ENCODE measurements at places on chromosomes 2 and 18.

DNA sequence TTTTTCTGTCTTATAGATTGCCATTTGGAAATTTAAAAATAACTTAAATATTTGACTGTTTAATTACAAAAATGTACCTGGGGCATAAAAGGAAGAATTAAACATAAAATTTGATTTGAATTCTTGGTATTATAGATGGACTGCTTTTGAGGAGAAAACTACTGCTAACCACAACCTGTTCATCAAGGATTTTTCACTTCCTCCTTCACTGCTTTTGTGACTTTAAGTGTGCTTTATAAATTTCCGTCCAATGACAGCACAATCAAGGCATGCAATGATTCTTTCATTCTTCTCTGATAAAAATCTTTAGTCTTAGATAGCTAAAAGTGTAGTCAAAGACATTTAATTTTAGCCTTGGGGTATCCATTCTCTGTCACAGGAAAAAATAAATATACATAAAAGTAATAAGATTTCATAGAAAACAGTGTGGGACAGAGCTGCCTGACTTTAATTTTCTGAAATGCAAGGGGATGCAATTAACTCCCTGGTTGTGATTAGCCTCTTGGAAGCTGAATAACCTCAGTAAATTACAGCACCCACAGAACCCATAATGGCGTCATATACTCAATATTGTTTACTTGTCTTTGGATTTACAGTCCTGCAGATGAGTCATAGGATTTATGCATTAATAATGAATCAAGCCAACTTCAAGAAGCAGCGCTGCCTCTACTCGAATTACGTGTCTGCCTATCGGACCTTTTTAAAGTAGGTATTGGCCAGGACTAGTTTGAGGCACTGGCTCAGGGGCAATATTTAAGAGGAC, 587.9 kb downstream of the NRXN1 start:
- no peak for DNase-seq

GRCh38 chr18:47120428-47120827, 29.9 kb downstream of the HDHD2 start:
- DNase-seq = no peak

GRCh38 chr18:67143028-67143427, 373.5 kb downstream of the DSEL start:
- DNase-seq = no peak

DNA sequence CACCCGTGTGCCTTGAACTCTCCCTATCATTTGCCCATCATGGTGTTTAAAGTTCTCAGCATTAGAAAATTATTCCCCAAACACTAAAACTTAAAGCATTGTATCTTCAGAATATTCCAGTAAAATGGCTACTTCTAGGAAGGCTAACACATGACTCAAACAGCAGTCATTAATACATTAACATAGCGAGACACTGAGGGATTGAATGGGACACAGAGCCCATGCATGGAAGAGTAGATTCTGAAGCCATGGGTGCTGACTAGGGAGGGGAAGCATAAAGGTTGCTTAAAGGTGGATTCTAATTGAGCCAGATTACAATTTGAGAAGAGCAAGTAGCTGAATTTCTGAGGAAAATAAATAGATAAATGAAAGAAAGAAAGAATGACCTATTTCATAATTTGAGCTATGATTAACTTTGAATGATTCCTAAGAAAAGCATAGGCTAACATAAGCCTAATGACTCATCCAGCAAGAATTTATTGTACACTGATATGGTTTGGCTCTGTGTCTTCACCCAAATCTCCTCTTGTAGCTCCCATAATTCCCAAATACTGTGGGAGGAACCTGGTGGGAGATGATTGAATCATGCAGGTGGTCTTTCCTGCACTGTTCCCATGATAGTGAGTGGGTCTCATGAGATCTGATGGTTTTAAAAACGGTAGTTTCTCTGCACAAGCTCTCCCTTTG, 79.8 kb upstream of the PIK3C3 start:
- DNase-seq = no peak

GRCh38 chr2:43927442-43927841, 68.3 kb downstream of the LRPPRC start:
- DNase-seq = no peak

DNA sequence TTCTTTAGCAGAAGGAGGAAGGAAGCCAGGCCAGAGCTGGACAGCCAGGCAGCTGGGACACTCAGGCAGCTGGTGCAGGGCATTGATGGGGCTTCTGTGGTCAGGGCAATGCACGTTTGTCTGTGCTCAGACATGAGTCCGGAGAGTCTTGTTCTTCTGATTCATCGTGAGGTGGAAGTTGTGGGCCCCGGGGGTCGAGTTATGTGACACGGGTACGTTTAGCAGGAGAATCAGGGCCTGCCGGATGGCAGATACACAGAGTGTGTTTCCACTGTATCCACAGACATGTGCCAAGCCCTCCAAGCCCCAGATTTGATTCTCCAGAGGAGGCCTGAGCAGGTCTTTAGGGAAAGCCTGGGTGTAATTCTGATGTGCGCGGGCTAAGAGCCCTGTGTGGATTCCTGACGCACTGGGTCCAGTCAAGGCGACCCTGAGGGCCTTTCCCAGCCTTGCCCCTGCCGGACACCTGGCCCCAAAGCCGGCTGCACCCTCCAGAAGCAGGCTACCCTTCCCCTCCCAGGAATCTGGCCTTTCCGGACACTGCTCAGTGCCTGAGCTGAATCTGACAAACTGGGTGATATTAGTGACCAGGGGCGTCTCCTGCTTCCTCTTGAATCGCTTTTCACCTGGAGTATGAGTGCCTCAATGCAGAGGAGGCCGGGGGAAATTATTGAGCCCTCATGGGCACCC, 10.1 kb downstream of the ARHGEF4 start:
- DNase-seq = no peak

GRCh38 chr18:77130229-77131099, 2.1 kb downstream of the MBP start:
- DNase-seq = no peak

DNA sequence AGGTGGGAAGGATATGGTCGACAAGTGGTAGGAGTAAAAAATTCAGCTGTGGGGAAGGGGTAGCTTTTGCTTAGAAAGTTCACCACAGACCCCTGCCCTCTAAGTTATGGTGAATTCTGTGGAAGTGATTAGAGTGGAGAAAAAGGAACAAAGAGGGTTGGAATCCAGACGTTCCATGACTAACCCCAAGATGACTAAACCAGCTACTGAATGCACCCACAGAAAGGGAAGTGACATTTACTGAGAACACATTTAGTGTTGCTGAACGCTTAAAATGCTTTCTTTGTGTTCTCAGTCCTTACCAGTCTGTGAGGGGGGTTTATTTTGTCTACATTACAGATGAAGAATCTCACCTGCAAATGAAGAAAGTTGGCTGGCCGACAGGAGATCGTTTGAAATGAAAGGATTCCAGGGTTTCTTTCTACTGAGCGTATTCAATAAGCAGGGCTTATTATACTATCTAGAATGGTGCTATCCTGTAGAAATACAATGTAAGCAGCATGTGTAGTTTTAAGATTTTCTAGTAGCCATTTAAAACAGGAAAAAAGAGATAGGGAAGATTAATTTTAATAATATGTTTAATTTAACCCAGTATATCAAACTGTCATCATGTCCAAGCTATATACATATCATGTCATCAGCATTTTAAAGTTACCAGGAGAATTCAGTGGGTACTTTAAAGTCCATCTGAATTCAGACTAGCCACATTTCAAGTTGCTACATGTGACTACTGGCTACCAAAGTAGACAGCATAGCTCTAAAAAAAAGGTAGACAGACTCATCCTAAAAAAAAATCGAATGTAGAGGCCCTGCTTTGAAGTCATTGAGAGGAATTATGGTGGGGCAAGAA, 60.1 kb downstream of the LIMS1 start:
- no peak for DNase-seq

DNA sequence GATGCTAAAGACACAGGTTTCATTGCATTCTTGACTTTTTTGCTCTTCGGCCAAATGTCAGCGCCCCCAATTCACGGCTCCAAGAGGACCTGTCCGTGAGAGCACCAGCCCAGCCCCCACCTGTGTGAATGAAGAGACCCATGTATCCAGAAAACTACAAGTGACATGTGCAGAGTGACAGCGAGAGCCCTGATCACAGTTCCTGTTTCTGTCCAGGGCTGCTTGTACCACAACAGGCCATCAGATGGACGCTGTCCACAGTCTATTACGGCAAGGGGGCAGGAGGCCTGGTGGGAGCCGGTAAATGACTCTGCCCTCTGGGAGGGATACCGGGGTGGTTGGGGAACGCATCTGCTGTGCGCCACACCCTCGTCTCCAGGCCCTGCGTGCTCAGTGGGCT, 520.9 kb upstream of the ID2 start:
- DNase-seq = no peak

All from GM19239 (cell line).